ENCODE measurements at places on chromosomes 4 and X.

DNA sequence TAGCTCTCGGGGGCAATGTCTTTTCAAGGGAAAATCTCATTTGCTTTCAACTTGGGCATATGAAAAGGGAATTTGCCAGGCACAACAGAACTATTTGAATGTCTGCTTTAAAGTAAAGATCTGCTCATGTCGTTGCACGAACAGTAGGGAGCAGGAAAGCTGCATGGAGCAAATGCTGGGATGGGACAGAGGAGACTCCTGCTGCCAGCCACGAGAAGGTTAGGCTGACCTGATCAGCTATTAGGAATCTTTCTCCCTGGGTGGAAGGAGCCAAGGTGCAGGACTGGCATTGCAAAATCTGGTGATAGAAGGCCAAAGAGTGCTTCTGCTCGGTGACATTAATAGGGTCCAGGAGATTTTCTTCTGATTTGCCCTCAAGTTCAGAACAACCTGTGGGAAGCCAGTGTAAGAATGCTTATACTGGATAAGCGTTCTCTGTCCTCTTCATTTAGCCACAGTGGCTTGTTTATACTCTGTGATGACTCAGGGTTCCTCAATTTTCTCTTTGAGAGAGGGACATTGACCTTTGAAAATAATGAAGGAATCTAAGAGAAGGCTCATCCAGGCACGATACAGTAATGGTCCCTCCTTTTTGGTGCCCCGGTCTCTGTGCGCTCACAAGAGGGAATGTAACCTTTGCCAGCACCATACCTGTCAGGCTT lies 22.9 kb downstream of the FHL1 start:
- no peak for DNase-seq

GRCh38 chr4:12635629-12636028 lies 848.5 kb downstream of the RAB28 start:
- peak; percentile 13 for DNase-seq

GRCh38 chrX:71095981-71096759 lies 519 bp downstream of the FOXO4 start:
- peak; percentile 50 for DNase-seq

DNA sequence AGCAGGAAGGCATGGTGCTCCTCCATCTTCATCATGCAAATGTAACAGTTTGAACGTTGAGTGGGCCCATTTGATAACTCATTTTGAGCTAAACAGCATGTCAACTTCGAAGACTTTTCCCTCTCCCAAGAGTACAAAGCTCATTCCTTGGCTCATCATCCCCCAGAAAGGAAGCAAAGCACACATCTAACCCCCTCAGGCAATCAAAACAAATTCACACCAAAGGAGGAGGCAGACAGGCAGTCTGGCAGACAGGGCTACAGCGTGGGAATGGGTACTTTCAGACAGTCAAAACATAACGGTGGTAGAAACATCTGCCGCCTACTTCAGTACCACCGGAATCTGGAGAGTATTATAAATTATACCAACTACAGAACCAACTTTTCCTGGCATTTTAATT lies 81.7 kb downstream of the PCDH19 start:
- DNase-seq: no peak

DNA sequence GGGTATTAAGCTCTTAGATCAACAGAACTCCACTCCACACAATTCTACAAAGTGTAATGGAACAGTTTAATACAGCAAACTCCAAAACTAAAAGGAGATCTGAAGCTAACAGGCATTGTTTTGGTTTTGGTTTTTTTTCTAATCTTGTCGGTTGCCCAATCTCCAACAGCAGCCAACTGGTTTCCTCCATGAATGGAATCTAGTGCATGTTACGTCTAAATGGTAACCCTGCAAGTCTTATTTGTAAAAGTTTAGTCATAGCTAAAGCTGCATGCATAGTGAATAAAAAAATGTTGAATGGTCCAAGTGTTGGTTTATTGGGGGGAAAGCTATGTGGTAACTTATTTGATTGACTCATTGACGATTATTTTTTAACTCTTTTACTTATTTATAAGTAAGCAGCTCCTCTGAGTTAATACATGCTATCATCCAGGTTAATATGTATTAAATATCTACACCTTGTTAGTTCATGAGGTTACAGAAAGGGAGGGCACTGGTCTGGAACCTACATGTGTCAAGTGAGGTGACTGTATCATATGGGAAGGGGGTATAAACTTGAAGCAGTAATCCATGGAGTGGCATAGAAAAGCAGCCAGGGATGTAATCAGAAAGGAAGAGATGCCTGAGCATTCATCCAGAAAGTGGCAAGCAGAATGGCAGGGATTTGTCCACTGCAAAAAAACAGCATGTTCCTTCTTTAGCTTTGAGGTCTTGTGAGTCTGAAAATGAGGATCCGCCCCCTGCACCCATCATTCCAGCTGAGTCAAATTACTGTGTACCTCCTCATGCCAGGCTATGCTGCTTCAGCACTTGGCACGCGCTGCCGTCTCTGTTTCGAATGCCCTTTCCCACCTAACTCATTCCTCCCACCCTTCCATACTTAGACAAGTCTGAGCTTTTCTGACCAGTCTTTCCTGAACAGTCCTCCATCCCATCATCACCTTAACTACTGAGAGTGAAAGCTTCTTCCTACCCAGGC lies 81.7 kb downstream of the PDGFC start:
- DNase-seq: no peak

DNA sequence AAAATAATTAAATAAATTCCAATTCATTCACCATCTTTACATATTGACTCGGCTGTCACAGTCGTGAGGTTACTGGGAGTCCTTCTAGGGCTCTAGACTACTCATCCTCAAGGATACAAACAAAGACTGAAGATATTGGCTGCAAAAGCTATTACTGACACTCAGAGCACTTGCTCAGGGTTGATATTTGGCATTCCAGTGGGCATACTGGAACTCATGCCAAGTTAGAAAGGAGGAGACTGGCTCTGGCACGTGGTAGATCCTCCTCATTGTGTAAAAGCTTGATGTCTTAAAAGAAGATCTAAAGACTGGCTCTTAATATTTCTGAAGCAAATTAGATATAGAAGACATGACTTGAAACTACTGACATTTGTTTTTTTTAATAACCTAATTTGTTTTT lies 172.7 kb downstream of the GPM6A start:
- no peak for DNase-seq

GRCh38 chrX:39736216-39737211 lies 361.2 kb downstream of the BCOR start:
- DNase-seq: no peak

GRCh38 chr4:58587856-58588255 lies 1477.7 kb upstream of the IGFBP7 start:
- DNase-seq: no peak

- DNase-seq: no peak
Observed at GRCh38 chr4:90002441-90003062, 107.9 kb downstream of the MMRN1 start.

DNA sequence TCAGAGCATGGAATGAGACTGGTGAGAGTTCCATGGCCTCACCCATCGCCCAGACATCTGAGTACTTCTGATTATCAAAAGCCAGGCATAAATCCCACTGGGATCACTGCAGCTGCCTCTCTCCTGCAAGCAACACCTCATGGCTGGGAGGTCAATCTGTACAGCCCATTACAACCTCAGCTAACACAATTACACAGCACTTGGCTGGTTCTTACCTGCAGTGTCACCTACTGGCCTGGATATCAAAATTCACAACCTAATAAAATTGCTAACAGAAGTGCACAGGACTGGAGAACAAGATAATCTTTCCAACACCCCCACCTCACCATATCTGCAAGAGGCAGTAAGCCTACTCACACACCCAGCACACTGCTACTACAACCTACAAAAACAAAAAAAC lies 341.7 kb upstream of the NDST3 start:
- no peak for DNase-seq

DNA sequence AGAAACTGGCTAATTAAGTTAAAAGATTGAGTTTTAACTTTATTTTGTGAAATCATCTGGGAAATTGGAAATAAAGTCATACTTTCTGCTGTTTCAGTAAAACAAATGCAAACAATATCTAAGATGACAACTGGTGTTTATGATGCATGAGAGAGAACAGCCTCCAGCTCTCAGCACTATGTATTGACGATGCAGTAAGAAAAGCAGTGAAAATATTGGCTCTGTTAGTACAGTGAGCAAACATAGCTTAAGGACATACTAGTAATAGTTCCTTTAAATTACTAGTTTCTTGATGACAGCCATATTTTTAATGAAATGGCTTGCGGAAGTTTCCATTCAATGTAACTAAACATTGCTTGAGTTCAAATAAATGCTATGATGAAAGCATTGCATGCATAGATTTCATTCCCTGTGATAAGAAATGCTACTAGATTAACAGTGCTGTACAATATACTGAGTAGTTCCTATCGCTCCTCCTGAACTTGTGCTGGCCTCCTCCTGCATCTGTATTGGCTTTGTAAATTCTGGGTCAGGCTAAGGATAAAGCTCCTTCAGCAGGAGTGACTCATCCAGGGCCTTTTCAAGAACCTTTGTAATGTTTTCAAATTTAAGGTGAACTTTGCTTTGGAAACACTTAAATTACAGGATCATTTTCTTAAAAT lies 11.6 kb downstream of the ARHGAP24 start:
- DNase-seq: no peak

DNA sequence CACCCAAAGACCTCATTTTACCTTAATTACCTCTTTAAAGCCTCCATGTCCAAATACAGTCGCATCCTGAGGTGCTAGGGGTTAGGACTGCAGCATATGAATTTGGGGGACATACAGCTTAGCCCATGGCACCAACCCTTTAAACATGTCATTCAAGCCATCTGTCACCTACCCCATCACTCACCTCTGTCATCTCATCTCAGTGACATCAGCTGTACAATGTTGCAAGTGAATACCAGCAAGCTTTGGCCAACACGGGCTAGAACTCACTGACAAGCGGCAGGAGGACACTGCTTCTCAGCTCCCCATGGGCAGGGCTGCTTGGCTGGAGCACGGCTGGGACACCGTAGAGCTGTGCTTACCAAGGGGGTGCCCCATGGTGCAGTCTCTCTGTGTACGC lies 107.5 kb downstream of the STK32B start:
- DNase-seq: no peak

DNA sequence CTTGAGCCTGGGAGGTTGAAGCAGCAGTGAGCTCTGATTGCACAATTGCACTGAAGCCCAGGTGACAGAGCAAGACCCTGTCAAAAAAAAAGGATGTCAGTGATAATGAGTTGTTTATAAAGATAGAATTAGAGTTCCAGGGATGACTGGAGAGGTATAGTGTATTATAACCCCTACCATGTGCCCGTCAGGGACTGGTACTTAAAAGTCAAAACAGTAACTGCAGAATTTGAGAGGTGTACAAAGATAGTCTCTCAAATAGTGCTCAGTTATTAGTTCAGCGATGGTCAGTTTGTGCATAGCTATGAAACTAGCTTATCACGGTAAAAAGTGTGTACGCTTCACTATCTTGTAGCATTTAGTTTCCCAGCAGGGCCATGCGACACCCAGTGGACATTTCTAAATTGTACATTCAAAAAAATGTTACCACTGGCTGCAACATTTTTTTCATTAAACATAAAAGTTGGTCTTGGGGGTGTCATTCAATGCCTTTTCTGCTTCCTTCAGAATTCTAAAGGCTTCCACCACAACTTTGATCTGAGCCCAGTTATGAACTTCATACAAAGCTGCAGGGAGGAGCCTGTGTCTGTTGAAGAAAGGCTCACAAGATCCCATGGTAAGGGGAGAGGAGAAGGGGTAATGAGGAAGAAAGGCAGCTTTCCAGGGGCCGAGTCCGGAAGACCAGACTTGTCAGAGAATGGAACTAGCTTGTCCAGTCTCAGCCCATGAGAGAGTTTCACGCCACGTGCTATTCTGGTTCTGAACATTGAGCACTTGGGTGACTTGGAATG lies 9.2 kb upstream of the GYG2 start:
- peak; percentile 4 for DNase-seq

GRCh38 chr4:129545599-129546278 lies 449.8 kb downstream of the C4orf33 start:
- no peak for DNase-seq

- no peak for DNase-seq
Observed at GRCh38 chr4:106806158-106806797, 229.8 kb downstream of the DKK2 start.

GRCh38 chr4:68132342-68132741 lies 2.7 kb upstream of the TMPRSS11F start:
- DNase-seq: no peak

DNA sequence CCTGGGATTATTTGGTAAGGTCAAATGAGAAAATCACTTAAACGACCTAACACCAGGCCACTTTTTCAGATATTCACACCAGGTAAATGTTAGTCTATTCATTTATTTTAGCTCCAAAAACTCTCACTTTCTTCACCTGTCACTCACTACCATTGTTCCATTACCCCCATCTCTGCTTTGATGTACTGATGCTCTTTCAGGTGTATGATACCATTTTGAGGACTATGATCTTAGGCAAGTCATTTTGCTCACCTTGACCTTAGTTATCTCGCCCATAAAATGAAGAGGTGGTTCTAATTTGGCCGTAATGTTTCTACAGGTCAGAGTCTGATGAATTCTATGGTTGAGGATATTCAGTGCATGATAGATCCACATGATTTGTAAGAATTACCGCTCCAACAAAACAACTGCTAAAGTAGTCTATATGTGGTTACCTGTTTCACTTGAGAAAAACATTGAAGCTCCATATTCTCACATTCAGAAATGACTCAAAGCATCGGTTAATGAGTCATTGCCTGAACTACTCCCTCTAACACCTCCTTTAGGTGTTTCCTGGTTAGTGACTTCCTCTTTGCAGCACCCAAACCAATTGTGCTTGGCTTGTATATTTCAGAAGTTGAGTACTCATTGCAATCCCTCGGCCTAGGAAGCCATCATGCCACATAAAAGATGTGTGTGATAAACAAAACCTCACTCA lies 4.5 kb downstream of the DTHD1 start:
- no peak for DNase-seq

DNA sequence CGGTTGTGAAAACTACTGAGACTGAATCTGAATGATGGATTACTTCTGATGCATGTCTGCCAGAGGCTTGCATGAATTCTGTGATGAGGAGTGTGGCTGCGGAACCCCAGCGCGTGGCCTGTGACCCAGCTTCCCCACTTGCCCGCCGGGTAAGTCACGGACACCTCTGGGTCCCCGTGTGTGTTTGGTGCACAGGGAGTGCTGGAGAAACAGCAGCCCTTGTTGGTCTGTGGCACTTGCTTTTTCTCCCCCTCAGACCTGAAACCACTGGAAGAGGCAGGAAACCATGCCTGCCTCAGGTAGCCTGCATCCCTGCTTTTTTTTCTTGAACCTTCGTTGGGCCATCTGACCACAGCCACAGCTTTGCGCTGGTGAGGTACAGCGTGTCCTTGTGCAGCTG lies 51.9 kb upstream of the TADA2B start:
- DNase-seq: no peak

All from NAMALWA (cell line).